ENCODE measurements at places on chromosomes 1 and 21.

- no peak for DNase-seq
Measured at GRCh38 chr21:45867041-45867666, 114.4 kb upstream of the COL6A1 start.

DNA sequence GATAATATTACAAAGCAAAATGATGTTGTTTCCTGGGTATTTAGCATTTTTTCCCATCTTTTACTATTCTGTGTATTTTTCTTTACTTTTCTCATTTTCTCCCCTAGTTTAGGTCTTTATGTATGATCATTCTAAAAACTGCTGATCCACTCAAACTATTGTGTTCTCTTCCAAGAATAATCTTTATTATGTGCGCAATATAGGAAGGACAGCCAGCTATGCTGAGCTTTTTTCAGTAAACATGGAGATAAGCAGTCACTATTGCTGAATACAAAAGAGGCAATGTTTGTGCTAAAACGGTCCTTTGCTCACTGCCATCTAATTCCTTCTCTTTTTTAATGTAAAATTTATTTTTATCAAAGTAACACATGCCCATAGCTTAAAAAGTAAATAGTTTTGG is 6.7 kb upstream of the PTBP2 start:
- DNase-seq = no peak

GRCh38 chr1:106880226-106880625 is 176.2 kb upstream of the PRMT6 start:
- no peak for DNase-seq

- no peak for DNase-seq
Measured at GRCh38 chr1:208637181-208637580, 393.0 kb upstream of the PLXNA2 start.

DNA sequence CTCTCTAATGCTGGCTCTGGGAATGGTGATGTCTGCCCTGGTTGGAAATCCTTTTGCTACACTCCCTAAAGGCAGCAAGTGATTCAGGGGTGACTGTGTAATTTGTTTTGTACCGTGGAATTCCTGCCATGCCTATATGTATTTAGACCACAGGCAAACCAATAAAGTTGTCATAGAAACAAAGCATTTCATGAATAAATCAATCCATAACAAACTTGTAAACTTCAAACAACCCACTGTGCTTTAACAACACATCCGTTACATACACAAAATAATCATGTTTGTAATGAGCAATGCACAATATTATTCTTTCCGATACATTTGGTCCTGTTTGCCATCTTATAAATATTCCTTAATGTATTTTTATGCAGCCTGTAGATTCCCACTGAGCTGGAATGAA is 330.3 kb upstream of the SNX7 start:
- no peak for DNase-seq
